Activated CD4-positive, alpha-beta T cell treated with anti-CD3 and anti-CD28 coated beads, Interleukin-2, amount 50 U/mL, for 1 hour (primary cell): ENCODE measurements at places on chromosomes 3 and 15.
A peak's percentile ranks its signal among the peaks of the same experiment; 100 is the strongest.

DNA sequence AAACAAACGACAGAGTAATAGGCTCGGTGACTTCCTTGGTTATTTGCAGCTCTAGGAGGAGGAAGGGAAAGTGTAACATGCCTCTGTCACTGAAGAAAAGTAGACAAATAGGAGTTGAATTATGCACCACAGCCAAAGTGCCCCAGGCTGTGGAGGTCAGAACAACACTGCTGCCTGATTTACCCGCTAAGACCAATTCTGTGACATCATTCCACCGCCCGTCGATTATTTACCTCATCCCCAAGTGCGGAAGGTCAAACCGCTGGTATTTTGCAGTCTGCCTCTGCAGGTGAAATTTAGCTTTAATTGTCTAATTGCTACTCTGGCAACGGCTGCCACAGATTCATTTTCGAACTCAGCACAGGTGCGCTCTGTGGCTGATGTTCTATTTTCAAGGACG is 106.3 kb upstream of the PRICKLE2 start:
- DNase-seq, result no peak

GRCh38 chr3:112090887-112091586 is 4.8 kb downstream of the C3orf52 start:
- no peak for DNase-seq

- DNase-seq, result no peak
These were observed 29.7 kb downstream of the HDC start for GRCh38 chr15:50235794-50236193.

DNA sequence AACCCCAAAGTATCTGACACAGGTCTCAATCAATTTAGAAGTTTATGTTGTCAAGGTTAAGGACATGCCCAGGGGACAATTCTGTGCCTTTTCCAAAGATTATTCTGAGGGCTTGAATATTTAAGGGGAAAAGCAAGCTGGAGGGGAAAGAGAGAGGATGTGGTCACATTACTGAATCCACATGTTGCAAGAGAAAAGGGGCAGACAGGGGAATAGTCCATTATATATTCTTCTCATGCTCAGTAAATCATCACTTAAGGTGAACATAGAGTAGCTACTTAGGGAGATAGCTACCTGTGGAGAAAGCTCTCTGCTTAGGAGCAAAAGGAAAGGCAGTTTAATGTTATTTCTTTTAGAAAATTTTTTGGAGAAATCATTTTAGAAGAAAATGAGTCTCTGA is 751.6 kb downstream of the SI start:
- no peak for DNase-seq

- peak; percentile 32 for DNase-seq
These were observed 1.8 kb downstream of the PRKCD start for GRCh38 chr3:53162672-53163443.

GRCh38 chr3:27960133-27960532 is 238.0 kb upstream of the EOMES start:
- no peak for DNase-seq

DNA sequence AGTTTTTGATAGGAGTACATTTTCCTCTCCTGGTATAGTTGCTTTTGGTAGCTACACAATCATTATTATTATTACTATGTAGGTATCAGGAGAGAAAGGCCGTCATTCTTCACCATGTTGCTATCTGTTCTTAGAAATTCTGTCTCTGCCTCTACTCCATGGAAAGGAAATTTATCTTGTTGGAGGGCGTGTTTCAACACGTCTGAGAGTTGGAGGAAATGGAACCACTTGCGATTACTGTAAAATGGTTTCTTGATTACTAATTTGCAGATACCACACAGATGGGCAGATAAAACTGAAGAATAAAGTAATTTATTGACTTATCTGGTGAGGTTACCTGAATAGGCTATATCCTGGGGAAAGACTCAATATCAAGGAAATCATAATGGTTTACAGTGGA is 488.4 kb downstream of the NR2F2 start:
- no peak for DNase-seq

- DNase-seq, result peak; percentile 10
These were observed 7.4 kb upstream of the OCA2 start for GRCh38 chr15:28106294-28107110.

GRCh38 chr3:72214066-72214951 is 429.4 kb upstream of the PROK2 start:
- DNase-seq, result no peak

DNA sequence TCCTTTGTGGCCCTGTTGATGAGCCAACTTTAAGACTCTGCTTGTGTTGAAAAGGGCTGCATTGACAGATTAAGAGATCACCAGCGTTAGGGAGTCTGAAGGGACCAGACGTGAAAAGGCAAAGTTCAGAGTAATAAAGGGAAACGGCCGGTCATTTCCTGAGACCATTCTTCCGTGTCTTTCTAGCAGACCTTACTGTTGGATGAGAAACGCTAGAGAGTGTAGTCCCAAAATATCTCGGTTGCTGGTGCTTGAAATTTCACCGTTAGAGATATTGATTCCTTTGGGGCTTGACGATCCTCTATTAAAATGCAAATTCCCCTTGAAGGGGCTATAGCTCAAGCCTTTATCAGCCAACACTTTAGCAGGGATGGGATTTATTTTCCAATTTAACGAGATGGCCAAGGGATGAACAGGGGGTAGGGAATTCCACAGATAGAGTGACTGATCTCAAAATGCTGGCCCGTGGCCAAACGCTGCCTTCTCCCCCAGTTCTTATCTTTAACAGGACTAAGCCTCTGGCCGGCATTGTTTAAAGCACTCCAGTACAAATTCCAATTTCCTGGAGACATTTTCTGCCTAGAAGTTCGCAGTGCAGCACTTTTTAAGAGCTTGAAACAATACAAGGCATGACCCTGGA is 250.4 kb downstream of the TJP1 start:
- no peak for DNase-seq

DNA sequence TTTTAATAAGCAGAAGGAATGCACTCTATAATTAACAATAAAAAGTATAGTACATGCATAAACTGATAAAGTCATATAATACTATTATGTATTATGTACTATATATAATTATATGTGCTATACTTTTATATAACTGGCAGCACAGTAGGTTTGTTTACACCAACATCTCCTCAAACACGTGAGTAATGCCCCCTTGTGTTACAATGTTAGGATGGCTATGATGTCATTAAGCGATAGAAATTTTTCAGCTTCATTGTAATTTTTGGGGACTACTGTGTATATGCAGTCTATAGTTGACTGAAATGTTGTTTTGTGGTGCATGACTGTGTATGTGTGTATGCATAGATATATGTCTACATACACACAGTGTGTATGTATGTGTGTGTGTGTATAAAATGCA is 100.6 kb downstream of the SLMAP start:
- no peak for DNase-seq

DNA sequence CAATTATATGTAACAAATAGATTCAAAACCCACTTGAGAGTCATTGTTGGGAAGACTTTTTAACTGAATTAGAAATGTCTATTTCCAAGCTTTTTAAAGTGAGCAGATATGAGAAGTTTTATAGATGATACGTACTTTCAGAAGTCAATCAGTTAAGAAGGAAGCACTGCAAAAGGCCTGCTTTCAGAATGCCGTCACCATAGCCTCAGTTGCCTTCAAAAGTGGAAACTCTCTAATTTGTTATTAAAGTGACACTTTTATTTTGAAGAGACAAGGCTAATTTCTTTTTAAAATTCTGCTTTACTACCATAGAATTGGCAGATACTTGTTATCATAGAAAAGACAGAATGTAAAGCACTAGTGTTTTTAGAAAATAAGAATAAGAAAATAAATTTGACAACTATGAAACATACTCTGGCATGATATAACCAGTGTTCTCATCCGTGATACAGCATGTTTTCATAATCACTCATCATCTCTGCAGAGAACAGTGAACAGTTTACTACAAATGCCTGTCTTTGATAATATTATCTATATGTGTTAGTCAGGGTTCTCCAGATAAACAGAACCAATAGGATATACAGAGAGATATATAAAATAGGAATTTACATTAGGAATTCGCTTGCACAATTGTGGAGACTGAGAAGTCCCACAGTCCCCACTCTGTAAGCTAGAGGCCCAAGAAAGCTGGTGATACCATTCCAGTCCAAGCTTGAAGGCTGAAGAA is 7.0 kb upstream of the PLD1 start:
- DNase-seq, result no peak

- no peak for DNase-seq
These were observed 19.4 kb upstream of the TMEM115 start for GRCh38 chr3:50378757-50379156.
